ENCODE measurements at places on chromosomes 12 and 14. TPM values are rescaled to one million over a fixed set of nuclear protein-coding genes. Genes with fewer than 3 reads are reported as not detected.

IL26 gene
- not detected for total RNA-seq

CDH24 gene
- 2.5 TPM for total RNA-seq

CIDEB gene
- total RNA-seq: 0.12 TPM

GSC gene
- 0.33 TPM for total RNA-seq

TTC9 gene
- 3.8 TPM for total RNA-seq

EPYC gene
- total RNA-seq: not detected

E2F7 gene
- 6.8 TPM for total RNA-seq

CYP27B1 gene
- 1.4 TPM for total RNA-seq

CLBA1 gene
- total RNA-seq: 18.0 TPM

HAL gene
- 0.54 TPM for total RNA-seq

AKAP3 gene
- total RNA-seq: 0.08 TPM

ACRBP gene
- not detected for total RNA-seq

EFS gene
- not detected for total RNA-seq

POTEG gene
- not detected for total RNA-seq

KRT74 gene
- not detected for total RNA-seq

Measured in A549 treated with AZD2906 at 1 μM for 4 hours (cell line).